ENCODE measurements at places on chromosomes 5 and 9.

DNA sequence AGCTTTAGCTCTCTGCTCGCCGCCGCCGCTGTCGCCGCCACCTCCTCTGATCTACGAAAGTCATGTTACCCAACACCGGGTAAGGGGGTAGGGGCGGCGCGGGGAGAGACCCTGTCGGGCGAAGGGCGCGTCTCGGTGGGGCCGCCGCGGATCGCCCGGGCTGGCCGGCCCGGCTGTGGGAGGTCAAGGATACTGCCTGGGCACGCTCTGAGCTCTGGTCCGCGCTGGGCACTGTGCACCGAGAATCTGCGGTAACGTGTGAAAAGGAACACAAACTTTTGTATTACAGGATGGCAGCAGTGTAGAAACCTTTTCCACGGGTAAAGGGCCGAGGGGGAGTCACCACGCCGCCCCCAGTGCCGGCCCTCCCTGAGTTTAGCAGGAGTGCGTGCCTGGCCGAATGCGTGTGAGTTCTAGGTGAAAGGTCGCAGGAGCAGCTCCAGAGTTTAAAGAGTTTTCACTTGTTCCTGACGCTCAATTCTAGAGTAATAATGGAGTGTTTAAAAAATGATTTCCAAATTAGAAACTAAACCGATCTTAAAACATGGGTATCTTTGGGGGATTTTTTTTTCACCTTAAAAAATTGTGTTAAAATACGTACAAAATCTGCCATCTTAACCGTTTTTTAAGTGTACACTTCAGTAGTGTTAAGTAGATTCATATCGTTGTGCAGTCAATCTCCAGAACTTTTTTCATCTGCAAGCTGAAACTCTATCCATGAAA, at the start of gene HSDL2:
TSS of gene HSDL2 (plus strand) at position 7 of the 723 bp plus-strand sequence. CDS start at position 63, 56 bp downstream.
- no peak for DNase-seq

DNA sequence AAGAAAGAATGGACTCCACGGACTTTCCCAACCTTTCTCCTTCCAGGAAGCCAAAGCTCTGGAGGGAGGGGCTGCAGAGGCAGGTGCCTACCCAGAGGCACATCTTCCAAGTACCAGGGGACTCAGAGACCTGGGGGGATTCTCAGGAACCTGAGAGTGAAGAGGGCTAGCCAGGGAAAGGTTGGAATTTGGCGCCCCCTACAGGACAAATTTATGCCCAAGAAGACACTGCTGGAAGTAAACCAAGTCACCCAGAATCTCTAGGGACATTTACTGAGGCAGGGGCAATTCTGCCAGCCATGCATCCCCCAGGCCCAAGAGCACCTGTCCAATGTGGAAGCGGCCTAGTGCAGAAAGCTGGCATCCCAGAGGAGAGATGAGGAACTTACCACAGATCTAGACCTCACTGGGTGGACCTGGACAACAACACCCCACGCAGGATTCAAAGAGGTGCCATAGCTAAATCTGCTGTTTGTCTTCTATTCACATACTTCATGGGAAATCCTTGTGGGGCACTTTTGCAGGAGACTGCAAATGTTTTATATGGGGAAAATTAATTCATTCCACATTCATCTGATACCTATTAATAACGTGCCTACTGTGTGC, 25.9 kb upstream of the IDNK start:
- DNase-seq, result no peak

DNA sequence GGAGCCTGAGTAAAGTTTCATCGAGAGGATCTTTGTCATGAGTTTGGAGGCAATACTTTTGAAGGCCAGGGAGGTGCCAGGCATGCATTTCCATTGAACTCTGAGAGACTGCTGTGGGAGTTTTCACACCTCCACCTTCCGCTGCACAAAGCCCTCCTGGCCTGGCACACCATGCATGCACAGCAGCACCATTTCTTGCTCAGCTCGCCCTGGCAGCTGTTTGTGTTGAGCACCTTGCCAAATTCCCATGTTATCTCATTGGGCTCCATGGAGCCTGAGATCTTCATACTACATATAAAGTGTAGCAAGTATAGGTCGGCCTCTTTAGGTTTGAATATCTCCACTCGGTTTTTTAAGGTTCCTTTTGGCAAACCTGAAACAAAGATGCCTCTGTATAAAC, 125.7 kb upstream of the CLINT1 start:
- no peak for DNase-seq

GRCh38 chr5:82815871-82816270, 261.3 kb downstream of the TMEM167A start:
- no peak for DNase-seq

- no peak for DNase-seq
These were observed 15.8 kb downstream of the CCDC152 start for GRCh38 chr5:42772265-42772993.

GRCh38 chr5:15103130-15103529, 231.6 kb upstream of the ANKH start:
- no peak for DNase-seq
